ENCODE measurements at places on chromosomes 7 and 10.

DNA sequence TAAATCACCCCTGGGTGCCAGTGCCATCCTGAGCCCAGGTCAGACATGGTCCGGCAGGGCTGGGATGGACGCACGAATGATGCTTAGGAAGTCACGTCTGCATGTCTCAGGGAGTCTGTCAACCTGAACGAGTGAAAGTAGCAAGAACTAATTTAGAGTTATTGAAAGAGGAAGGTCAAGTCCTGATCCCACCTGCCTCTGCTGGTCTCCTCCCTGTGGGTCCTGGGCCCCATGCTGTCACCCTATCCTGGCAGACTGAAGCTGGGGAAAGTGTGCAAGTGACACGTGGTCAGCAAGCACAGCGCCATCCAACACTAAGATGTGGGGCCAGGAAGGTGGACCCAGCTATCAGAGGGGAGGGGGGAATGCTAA is 26.1 kb upstream of the GRID1 start:
- no peak for DNase-seq

DNA sequence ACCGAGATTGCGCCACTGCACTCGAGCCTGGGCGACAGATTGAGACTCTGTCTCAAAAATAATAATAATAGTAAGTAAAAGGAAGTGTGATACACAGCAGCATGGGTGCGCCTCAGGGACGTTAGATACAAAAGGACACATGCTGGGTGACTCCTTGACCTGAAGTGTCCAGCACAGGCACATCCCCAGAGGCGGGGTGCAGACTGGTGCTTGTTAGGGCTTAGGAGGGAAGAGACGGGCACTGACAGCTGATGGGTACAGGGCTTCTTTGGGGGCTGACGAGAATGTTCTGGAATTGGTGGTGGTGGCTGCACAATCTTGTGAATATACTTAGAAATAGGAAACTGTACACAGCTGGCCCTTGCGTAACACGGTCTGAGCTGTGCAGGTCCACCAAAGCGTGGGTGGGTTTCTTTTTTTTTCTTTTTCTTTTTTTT is 61.8 kb upstream of the DNAJB6 start:
- no peak for DNase-seq

- DNase-seq, result no peak
Measured at GRCh38 chr7:140697447-140698143, 1.1 kb downstream of the NDUFB2 start.

DNA sequence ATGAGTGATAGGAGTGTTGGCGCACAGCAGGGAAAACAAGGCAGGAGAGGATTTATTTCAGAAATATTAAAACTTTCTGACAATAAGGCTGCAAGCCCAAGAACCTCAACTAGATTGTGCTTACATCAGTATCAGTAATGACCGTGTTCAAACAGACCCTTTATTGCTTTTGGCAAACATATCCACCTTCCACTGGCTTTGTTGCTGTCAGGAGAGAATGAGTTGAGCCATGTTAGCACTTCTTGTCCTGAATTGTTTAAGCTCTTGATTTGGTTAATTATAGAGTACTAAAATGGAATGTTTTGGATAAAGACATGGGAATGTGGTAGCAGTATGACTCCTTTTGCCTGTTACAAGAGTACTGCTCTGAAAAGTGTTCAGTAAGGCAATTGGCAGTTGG is 3.8 kb downstream of the AHCYL2 start:
- DNase-seq, result no peak

DNA sequence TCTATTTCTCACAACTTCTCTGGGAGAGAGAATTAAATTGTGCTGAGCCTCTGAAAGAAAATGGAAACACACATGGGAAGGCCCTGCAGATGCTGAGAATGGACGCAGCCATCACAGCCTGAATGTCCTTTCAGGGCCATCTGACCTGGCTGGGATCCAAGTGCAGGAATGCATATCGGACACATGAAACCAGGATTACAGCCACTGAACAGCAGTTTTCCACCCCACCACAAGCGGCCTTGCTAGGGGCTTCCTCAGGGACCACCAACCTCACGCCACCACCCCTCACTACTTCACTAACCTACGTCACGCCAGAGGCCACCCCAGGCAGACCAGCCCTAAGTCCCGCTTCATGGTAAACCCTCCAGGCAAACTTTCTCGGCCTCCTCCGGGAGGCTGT is 103.3 kb downstream of the DIP2C start:
- no peak for DNase-seq

DNA sequence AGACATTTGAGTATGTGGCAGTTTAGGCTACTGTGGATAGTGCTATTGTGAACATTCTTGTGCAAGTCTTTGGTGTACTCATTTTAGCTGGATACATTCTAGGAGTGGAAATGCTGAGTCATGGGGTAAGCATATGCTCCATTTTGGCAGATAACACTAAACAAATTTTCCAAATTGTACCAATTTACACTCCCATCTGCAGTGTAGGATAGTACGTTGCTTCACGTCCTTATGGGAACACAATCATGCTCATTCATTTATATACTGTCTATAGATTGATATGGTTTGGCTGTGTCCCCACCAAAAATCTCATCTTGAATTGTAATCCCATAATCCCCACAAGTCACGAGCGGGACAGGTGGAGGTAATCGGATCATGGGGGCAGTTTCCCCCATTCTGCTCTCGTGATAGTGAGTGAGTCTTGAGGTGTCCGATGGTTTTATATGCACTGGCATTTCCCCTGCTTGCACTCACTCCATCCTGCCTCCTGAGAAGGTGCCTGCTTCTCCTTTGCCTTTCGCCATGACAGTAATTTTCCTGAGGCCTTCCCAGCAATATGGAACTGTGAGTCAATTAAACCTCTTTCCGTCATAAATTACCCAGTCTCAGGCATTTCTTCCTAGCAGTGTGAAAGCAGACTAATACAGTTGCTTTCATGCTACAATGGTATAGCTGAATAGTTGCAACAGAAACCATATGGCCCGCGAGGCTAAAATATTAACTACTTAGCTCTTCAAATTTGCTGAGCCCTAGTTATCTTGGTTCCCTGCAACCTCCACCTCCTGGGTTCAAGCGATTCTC is 25.6 kb downstream of the RNF216 start:
- no peak for DNase-seq

DNA sequence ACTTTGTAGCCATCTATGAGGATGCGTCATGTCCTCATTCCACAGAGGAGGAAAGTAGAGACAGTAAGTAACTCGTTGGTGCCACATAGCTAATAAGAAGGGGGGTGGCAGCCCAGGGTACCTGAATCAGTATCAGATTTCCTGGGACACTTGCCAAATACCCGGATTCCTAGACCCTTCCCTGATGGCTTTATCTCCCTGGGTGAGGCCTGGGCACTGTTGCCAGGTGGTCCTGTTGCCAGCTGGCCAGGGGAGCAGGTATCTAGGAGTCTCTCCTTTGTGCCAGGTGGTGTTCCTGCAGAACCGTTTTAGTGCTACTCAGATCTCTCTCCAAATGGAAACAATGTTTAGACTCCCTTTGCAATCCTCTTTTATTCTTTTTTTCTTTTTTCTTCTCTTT is 12.7 kb downstream of the SLC29A3 start:
- DNase-seq, result peak; percentile 60

GRCh38 chr10:110414548-110415309 is 83.0 kb upstream of the DUSP5 start:
- no peak for DNase-seq

DNA sequence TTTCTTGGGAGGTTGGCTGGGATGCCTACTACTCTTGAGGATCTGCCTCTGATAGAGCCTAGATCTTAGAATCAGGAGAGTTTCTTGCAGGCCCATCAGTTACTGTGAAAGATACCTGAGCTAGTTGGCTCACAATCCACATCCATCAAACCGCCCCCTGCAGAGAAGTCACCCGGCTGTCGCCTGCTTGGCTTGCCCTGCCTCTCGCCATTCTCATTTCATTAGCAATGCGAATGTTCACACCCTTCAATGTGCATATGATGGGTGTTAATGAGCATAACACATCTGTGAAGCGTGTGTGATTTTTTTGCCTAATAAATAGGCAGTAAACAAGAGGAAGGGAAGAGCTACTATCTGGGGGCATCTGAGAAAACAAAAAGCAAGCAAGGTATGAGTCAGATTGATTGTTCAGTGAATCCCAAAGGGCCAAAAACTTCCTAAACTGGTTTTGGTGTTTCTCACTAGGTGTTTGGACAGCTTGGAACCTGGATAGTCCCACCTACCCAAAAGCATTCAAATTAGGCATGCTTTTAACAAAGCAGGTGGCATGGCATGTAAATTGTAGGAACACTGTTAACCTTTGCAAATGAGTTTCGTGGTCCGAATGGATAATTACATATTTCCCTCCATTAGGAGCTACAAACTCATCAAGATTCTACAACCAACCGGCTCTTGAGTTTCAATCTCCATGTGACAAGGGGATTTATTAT is 272.3 kb upstream of the C7orf33 start:
- DNase-seq, result no peak

- DNase-seq, result no peak
Measured at GRCh38 chr10:24208661-24209431, at the start of gene KIAA1217. Gene KIAA1217, plus strand, starts transcription at chr10:24209138. Its CDS starts 56 bp downstream, at chr10:24209194.

- DNase-seq, result no peak
Measured at GRCh38 chr10:79327090-79327457, 20.2 kb upstream of the PPIF start.

DNA sequence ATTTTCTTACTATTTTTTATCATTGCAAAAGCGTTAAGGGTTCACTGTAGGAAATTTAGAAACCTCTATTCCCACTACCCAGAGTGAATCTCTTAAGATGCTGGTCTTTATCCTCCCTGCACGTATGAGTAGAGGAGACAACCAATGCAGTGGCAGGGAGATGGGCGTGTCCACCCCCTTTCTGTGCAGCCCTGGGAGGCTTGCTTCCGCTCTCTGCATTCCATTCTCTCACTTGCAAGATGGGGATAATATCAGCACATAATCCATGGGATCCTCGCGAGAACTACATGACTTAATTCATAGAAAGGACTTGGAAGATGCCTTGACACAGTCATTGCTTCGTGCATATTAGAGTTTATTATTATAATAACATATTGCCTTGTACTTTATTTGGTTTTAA is 196.2 kb downstream of the KLF6 start:
- DNase-seq, result no peak

- DNase-seq, result no peak
Measured at GRCh38 chr7:6169805-6170520, 102.5 kb downstream of the CYTH3 start.

DNA sequence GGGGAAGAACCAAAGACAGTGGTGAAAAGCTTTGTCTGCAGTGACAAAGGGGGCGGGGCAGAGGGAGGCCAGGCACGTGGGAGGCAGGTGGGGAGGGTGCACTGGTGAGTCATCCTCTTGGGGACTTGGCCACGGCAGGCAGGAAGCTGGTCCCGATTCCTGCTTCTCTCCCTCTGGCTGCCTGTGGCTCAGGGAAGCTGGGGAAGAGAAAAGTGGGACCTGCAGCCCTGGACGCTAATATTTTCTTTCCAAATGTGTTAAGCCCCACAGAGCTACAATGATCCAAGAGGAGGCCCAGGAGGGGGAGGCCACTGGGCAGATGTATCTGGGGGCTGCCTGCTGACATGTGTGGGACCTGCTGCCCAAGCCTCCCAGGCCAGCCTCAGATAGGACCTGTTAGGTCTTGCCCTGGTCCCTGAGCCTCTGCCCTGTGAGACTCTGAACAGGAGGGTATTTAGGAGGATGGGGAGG is 231.8 kb downstream of the KCNMA1 start:
- DNase-seq, result peak; percentile 90

DNA sequence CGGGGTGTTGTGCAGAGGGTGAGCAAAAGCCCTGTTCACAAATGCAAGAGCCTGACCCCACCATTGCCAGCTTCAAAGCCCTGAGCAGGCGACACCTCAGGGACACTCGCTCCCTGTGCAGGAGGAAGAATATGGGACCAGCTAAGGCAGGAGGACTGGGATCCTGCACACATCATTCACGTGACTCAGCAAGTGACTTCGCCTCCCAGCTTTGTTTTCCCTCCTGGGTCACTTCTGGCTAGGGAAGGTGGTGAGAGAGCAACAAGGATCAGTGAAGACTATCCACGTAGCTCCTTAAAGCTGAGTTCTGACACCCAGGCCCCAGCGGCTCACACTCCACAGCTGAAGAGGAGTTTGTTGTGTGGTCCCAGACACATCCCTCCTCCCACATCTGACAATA is 164.3 kb downstream of the FGFR2 start:
- no peak for DNase-seq

DNA sequence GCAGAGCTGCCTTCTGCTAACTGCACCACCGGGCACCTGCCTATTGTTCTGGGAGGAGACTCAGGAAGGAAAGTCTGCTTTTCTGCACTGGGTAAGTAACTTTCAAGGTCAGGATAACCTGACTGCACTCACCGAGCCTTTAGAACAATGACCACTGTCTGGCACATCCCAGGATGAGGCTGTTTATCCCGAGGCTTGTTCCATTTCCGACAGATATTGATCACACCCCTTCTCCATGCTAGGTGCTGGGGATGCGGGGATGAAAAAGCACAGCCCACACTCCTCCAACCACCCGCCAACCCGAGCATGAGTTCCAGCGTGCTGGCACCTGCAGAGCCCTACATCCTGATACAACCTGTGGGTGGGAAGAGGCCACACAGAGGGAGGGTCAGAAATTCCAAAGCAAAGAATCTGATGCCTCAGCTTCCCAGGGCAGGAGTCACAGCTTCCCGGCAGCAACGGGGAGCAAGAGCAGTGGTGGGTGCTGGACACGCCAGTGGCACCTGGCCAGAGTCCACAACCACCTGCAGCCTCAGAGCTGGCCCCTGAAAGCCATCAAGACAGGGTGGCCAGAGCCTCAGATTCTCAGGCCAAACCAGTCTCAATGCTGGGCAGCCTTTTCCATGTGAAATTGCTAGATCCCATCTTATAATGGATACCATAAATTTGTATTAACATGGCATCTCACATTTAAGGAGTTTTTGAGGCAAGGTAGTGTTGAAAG is 34.9 kb upstream of the CNPY1 start:
- DNase-seq, result no peak

- no peak for DNase-seq
Measured at GRCh38 chr7:82926477-82926876, 236.2 kb downstream of the PCLO start.

DNA sequence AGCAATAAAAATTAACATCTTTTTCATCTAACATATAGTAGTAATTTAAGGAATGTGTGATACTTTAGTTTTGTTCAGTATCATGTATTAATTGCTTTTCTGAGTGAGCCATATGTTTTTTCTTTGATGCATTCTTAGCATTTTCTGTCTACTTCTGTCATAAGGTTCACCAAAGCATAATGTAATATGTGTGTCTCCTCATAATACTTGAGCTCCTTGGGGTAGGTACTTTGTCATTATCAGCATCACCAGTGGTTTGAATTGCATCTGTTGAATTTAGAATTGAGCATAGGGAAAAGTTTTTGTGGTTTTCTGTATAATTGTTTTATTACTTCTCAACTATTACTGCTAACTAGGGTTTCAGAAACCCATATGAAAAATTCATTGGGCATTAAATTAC is 26.5 kb downstream of the VPS50 start:
- DNase-seq, result no peak

GRCh38 chr7:28802450-28802849 is 155.7 kb downstream of the TRIL start:
- no peak for DNase-seq

DNA sequence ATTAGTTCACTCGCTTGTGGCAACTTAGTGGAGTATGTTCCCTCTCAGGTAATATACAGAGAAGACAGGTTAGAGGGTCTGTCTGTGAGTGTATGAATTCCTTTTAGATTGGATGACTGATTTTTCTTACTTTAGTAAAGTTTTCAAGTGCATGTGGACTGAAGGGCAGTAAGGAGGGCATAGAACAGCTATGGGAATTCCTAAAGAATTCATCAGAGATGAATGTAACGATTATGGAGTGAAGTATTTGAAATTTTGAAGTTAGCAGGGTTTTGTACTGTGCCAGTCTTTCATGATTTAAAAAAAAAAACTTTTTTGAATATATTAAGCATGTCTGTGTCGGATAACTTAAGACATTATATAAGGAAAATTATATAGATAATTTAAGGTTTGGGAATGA is 15.5 kb downstream of the MAPK8 start:
- no peak for DNase-seq

GRCh38 chr10:18368682-18369081 is 228.5 kb downstream of the CACNB2 start:
- DNase-seq, result no peak
